ENCODE measurements at places on chromosomes 13 and 19. TPM values are rescaled to one million over a fixed set of nuclear protein-coding genes. Genes with fewer than 3 reads are reported as not detected.

NOTCH3 gene
- 0.25 TPM for total RNA-seq

TMEM221 gene
- not detected for total RNA-seq

CNN1 gene
- total RNA-seq, result not detected

IGFL3 gene
- not detected for total RNA-seq

APLP1 gene
- total RNA-seq, result 0.70 TPM

- no peak for DNase-seq
Observed at GRCh38 chr13:98278068-98278724, 101.1 kb upstream of the RNF113B start.

GRCh38 chr13:99215184-99215830, 14.7 kb downstream of the UBAC2 start:
- no peak for DNase-seq

GRCh38 chr13:106804991-106805390, 237.1 kb upstream of the ARGLU1 start:
- DNase-seq, result no peak

- DNase-seq, result no peak
Observed at GRCh38 chr13:40179445-40180281, 486.8 kb downstream of the FOXO1 start.

- DNase-seq, result peak; percentile 86
Observed at GRCh38 chr13:91398413-91399188, at the start of gene GPC5. GPC5 (plus strand) TSS chr13:91398621.

- DNase-seq, result peak; percentile 71
Observed at GRCh38 chr19:42290523-42291434, 11.2 kb upstream of the PRR19 start.

- DNase-seq, result no peak
Observed at GRCh38 chr13:43363156-43363953, 340.0 kb downstream of the DNAJC15 start.

DNA sequence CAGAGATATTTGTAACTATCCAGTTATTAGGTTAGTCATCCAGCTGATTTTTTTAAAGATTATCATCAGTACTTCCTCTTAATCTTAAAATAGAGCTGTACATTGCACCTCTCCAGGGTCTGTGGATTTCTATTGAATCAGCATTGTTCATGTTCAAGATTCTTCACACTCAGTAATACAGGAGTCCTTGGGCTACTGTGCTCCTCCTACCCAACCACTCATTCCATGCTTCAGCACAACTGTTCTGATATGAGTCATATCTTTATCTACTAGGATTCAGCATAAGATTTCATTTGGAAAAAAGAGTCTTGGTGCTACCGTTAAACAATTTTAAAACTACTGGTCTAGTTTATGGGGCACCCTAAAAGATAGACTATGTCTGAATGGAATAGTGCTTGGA, 357.8 kb downstream of the DCT start:
- DNase-seq, result no peak

Data from OCI-LY7 (cell line).